ENCODE measurements at places on chromosomes 7 and 10.

GRCh38 chr7:32577421-32577820 lies 82.1 kb downstream of the AVL9 start:
- no peak for DNase-seq

DNA sequence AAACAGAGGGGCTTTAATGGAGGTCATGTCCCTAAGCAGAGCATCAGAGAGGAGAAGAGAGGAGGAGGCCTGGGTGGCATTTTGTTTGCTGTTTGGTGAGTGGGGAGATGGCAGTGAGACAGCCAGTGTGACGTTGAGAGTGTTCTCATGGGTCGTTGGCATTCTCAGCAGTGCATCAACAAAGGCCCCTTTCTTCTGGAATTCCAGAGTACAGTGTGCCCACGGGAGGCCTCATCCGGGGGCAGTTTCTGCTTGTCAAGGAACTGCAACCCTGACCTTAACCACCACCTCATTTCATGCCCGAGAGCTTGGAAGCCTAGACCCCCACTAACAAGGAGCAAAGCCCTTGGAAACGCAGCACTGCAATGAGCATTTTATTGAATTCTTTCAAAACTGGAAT lies 92.9 kb downstream of the CELF2 start:
- DNase-seq = no peak

- DNase-seq = no peak
These were observed 35.8 kb downstream of the IQUB start for GRCh38 chr7:123498601-123499000.

DNA sequence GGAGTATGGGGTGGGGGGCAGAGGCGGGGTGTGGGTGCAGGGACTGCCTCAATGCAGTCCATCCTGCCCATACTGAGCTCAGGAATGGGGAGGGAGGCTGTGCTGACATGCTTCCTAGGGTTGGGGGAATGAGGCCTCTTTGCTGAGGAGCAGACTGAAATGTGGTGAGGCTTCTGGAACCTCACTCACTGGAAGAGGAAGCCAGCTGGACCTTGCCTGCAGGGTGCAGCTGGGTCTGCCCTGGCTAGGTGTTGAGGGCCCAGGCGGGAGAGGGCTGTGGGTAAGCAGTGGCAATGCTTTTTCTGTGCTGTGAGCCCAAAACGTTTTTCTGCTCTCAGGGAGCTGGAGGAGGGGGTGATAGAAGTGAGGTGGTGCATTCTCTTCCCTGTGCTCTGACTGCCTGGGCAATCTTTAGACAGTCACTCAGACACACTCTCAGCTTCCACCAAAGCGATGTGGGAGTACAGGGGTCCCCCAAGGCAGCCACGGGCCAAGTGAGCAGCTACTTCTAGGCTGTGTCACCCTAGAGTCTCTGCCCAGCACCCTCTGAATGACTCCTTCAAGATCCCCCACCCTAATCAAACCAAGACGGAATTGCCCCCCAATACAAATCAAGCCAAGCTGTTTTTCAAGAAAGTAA lies 41.1 kb upstream of the BMPR1A start:
- no peak for DNase-seq

DNA sequence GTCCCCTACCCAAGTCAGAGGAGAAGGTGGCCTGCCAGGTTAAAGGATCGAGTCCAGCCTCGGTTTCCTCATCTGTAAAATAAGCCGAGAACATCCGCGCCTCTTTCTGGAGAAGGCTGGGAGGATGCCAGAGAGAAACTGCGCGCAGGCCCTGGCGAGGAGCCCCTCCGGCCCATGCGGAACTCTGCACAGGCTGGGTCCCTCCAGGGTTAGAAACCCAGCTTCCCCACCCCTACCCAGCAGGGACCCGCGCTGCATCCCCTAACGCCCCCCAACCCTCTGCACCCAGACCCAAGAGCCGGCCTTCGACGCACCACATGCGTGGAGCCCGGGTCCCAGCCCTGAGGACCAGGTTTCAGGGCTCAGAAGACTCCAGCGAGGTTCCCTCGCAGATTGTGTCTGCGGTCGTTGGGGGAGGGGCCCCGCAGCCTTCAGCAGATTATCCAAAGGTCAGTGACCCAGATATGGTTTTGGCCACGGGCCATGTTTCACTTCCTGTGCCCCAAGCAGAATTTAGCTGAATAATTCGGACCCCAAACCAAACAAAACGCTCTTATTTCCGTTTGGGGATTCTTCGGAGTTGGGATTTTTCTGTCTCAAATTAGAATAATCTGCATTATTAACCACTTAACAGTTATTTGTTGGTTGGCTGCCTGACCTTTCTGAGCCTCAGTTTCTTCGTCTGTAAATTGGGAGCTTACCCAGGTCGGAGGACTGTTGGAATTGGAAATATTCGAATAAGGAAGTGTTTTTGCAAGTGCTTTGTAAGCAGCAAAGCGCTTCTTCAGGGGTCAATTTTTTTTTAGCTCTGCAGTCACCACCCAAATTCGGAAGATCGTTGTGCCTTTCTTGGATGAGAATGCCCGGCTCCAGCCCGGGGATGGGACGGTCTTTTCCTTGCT lies 167.7 kb downstream of the UBE2H start:
- no peak for DNase-seq

DNA sequence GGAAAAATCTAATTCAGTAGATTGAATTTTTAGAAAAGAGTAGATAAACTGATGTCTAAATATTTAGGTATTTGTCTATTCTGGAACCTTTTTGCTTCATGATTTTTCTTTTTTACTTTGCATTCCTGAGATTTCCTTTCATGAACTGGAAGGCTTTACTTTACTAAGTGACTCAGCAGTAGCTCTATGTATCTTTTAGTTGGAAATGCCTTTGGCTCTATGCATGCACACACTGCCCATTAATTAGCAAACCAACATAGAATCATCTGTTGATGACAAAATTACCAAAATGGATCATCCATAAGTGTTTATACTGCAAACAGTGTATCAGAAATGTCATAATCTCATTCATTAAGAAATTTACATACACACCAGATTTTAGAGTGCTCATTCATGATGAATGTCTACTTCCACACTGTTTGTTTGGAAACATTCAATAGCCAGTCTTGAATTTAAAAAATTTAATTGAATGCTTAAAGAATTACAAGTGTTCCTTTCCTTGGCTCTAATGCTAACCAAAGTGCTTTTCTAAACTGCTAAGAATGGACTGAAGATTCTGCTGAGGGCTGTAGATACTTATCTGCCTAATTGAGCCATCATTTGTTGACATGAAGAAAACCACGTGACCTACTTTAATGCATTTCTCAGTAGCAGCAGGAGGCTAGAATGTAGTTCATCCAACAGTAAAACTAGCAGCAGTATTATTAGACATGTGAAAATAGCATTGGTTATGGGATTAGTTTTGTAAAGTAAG lies 282.0 kb downstream of the ADK start:
- DNase-seq = peak; percentile 60

DNA sequence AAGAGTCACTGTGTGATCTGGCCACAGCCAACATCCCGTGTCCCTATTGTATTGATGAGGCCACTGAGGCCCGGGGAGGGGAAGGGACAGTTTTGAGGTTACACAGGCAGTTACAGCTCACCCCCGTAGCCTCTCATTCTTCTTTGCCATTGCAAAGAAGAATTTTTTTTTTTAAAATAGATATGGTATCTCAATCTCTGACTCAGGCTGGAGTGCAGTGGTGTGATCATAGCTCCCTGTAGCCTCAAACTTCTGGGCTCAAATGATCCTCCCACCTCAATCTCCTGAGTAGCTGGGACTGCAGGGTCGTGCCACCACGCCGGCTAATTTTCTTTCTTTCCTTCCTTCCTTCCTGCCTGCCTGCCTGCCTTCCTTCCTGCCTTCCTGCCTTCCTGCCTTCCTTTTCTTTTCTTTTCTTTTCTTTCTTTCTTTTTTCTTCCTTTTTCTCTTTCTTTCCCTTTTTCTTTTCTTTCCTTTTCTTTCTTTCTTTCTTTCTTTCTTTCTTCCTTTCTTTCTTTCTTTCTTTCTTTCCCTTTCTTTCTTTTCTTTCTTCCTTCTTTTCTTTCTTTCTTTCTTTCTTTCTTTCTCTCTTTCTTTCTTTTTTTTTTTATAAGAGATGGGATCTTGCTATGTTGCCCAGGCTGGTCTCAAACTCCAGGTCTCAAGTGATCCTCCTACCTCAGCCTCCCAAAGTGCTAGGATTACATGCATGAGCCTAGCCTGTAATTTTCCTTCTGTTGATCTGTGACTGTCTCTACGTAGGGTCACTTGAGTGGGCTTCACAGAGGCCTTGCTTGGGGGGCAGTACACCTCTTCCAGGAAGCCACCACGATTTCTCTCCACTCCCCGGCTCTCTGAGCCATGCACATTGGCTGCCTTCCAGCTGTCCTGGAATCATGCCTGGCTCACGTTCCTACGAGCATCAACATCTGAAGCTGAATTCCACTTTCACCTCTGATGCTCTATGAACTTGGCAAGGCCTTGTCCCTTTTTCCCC lies 31.3 kb downstream of the TMEM270 start:
- DNase-seq = peak; percentile 66

DNA sequence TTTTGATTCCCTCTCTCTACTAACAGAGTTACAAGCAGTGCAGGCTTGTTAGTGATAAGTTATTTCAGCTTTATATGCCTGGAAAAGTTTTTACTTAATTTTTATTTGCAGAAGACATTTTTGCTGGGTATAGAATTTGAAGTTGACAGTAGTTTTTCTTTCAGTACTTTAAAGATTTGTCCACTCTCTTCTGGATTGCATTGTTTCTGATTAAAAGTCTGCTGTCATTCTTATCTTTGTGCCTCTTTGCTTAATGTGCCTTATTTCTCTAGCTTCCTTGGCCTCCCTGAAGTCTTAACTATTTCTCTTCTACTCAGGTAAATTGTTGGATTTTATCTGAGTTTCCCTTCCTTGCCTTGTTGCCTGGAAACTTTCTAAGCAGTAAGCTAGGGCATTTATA lies 36.2 kb downstream of the PLCE1 start:
- DNase-seq = no peak

GRCh38 chr10:123636598-123637325 lies 29.4 kb upstream of the GPR26 start:
- DNase-seq = no peak

GRCh38 chr7:142585425-142585824 lies 163.8 kb upstream of the PRSS1 start:
- DNase-seq = no peak

GRCh38 chr10:126017961-126018560 lies 121.7 kb downstream of the FANK1 start:
- DNase-seq = peak; percentile 10

GRCh38 chr7:84946549-84946948 lies 240.3 kb downstream of the SEMA3D start:
- no peak for DNase-seq

- DNase-seq = no peak
These were observed 59.8 kb downstream of the GRID1 start for GRCh38 chr10:86306628-86307278.

- DNase-seq = no peak
These were observed 1035.1 kb downstream of the CNTNAP2 start for GRCh38 chr7:147151661-147152060.

GRCh38 chr10:35219292-35219691 lies 92.6 kb downstream of the CREM start:
- no peak for DNase-seq

- no peak for DNase-seq
These were observed 33.8 kb downstream of the SPAG6 start for GRCh38 chr10:22379059-22379458.

GRCh38 chr7:83532219-83532618 lies 116.7 kb downstream of the SEMA3E start:
- DNase-seq = peak; percentile 17

DNA sequence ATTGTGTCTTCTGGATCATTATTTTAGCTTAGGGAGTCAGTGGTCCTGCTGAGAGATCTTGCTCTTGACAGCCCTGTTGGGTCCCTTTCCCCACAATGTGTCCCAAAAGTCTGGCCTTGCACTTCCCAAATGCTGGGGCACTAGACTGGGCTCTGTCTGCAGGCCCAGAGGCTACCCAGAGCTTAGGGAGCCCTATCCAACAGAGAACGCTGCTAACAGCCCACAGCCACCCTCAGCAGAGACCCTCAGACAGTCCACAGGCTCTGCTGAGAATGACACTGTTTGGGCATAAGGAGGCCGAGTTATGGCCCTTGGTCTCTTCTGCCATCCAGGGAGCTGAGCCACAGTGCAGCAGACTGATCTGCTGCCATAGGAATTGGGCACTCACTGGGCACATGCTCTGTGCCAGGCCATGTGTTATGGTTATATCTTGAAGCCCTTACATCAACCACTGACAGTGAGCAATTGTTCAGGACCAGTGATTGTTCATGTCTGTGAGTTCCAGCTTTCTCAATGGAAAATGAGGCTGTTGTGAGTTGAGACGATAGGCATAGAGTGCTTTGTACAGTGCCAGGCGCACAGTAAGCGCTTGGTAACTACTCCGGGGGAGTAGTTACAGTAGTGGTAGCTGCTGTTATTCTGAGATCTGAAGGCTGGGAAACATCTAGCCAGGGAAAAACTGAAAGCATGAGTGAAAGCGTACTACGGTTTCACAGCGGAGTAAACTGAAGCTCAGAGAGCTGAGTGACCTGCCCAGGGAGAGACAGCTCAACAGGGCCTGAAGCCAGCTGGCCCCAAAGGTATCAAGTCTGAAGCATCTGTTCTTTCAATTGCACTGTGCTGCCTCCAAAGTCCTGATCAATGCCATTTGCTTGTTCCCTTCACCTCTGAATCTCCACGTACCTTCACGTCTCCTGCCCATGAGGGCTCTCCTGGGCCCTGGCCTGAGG lies 77.6 kb upstream of the PRLHR start:
- no peak for DNase-seq

DNA sequence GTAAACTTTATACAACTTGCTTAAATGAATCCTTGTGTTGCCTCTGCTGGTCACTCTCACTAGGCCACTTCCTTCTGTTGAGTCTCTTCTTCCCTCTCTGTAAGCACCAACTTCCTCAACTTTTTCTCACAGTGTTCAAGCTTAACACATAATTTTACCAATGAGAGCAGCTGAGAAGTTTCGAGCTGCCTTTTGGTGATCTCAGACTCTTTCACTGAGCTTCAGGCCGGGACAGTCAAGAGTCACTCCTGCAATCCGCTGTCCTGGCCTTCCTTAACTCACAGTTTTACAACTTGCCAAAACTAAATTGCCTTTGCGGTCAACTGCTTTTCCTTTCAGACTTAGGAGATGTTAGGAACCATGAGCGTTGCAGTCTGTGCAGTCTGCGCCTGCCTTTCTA lies 47.4 kb downstream of the PRPF18 start:
- DNase-seq = peak; percentile 32

DNA sequence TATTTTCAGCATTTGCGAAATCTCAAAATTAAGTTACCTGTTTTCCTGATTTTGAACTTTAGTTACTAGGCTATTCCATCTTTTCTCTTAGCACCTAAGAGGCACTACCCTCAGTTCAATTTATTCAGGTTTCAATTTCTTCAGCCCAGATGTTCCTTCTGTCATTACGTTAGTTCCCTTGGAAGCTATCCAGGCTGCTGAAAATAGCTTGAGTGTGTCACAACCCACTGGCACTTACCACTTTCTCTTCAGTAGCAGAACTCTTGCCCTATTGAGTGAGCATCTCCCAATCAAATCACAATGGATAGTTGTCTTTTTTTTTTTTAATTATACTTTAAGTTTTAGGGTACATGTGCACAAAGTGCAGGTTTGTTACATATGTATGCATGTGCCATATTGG lies 332.7 kb upstream of the LRGUK start:
- DNase-seq = no peak

GRCh38 chr10:32190890-32191491 lies 134.8 kb upstream of the KIF5B start:
- DNase-seq = peak; percentile 50

- no peak for DNase-seq
These were observed 3.2 kb upstream of the DGKB start for GRCh38 chr7:14905764-14906163.
